ENCODE measurements at places on chromosomes 1 and 21.
A peak's percentile ranks its signal among the peaks of the same experiment; 100 is the strongest.

DNA sequence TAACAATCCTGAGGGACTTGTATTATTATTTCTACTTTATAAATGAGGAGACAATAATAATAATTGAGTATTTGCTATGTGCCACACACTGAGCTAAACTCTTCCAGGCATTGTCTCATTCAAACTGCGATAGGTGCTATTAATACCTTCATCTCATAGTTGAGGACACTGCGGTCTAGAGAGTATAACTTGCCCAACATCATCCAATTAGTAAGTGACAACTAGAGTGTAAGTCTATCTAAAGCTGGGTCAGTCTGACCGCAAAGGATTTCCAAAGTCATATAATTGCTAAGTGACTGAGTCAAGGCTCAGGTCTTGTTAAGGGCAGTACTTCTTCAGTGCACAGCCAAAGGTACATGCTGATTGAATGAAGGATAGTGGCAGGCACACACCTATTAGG is 9.7 kb downstream of the BCL9 start:
- no peak for DNase-seq

DNA sequence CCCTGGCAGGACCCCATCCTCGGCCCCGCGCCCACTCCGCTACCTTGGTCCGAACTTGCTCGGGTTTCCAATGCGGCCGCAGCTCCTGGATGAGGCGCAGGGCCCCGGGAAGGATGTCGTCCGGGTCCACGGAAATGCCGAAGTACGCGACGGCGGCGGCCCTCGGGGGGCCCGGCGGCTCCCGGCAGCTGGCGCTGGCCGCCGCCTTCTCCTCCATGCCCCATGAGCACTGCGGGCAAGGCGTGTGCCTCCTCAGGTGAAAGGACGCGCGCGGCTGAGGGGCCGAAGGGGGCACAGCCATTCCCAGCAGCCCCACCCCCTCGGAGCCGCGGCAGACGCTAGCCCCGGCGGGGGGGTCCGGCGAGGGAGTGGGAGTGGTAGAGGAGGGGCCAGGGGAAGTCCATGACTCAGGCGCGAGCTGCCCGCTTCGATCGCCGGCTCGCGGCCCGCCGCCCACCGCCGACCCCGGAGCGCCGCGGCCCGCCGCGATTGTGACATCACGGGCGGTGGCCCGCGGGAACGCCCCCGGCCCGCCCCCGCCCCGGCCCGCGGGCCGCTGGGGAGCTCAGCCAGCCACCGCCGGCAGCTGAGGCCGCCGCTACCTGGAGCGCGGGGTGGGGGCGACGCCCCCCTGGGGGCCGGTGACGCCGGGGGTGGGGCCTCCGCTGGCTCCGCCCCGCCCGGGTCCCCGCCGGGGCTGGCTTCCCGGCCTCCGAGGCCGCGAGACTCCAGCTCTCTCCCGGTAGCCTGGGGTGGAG is at the start of gene ETNK2:
Gene ETNK2, minus strand, starts transcription at position 493 of the 758 bp plus-strand sequence. Its CDS starts 192 bp downstream, at position 301.
- DNase-seq: peak; percentile 84

GRCh38 chr1:95002540-95003432 is 70.0 kb downstream of the ALG14 start:
- no peak for DNase-seq

DNA sequence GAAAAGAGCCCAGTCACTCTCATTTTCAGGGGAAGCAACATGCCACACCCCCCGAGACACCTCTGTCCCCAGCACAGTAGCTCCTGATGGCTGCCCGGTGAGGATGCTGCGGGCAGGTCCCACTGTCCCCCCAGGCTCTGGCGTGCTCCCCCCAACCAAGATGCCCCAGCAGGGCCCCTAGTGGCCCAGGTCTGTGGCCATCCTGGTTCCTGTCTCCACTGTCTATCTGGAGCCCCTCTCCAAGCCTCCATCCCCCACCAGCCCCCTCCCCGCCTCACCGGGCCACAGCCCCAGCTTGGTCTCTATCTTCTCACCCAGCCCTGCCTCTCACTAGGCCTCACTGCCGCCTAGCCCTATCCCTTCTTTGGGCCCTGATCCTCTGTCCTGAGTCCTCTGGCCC is 61.8 kb downstream of the UBIAD1 start:
- no peak for DNase-seq

DNA sequence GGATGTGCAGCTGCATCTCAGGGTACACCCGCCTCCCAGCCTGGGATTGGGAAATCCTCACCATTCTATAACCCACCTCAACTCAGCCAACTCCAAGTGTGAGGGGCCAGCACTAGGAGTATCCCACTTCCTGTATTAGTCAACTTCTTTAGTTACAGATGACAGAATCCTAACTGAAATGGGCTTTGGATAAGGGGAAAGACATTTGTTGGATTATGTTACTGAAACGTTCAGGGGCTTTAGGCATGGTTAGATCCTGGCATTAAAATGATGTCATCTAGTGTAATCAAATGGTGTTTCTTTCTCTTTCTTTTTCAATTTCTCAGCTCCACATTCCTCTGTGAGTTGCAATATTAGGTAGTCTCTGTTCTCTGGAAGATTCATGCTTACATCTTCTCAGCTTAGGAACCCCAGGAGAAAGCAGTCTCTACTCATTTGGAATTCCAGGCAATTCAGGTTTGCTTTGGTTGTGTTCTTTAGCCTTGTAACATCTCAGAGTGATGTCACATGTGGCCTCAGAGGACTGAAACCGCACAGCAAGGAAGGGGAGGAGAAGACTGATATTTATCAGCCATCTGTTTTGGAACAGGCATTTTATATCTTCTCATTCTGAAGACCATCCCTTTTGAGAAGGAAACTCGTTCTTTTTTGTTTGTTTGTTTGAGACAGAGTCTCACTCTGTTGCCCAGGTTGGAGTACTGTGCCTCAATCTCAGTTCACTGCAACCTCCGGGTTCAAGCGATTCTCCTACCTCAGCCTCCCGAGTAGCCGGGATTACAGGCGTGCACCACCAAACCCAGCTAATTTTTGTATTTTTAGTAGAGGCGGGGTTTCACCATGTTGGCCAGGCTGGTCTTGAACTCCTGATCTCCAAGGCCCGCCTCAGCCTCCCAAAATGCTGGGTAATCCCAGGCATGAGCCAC is 18.9 kb upstream of the TMEM54 start:
- no peak for DNase-seq

DNA sequence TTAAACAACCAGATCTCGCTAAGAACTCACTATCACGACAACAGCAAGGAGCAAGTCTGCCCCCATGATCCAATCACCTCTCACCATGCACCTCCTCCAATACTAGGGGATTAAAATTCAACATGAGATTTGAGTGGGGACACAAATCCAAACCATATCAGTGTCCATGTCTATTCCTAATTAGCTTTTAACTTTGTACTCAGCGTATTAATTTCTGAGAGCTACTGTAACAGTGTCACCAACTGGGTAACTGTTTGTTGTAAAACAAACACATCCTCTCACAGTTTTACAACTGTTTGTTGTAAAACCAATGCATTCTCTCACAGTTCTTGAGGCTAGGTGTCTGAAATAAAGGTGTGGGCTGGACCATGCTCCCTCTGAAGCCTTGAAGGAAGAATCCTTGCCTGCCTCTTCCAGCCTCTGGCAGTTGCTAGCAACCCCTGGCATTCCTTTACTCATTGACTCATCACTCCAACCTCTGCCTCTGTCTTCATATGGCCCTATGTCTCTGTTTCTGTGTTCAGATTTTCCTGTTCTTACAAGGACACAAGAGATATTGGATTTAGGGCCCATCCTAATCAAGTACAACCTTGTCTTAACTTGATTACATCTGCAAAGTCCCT is 121.2 kb downstream of the LTN1 start:
- no peak for DNase-seq

GRCh38 chr1:80064524-80064923 is 1058.0 kb upstream of the ADGRL4 start:
- no peak for DNase-seq

DNA sequence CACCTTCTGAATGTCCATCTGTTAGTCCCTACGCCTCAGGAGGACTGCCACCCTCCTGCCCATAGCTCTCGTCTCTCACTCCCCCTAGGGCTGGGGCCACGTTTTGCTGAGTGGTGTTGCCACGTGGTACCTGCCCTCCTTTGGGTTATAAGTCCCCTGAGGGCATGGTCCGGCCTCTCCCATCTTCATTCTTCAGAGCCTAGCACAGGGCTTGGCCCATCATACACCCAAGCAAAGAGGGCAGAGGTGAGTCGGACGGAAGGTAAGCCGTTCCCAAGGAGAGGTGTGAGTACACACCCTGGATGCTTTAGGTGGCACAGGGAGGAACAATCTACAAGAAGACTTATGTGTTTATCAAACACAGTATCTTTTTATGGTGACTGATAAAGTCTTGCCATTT is 10.9 kb downstream of the PADI2 start:
- DNase-seq: no peak

- DNase-seq: no peak
Observed at GRCh38 chr21:36854391-36854790, 112.1 kb downstream of the HLCS start.

GRCh38 chr1:235304549-235305451 is 23.2 kb downstream of the ARID4B start:
- no peak for DNase-seq

DNA sequence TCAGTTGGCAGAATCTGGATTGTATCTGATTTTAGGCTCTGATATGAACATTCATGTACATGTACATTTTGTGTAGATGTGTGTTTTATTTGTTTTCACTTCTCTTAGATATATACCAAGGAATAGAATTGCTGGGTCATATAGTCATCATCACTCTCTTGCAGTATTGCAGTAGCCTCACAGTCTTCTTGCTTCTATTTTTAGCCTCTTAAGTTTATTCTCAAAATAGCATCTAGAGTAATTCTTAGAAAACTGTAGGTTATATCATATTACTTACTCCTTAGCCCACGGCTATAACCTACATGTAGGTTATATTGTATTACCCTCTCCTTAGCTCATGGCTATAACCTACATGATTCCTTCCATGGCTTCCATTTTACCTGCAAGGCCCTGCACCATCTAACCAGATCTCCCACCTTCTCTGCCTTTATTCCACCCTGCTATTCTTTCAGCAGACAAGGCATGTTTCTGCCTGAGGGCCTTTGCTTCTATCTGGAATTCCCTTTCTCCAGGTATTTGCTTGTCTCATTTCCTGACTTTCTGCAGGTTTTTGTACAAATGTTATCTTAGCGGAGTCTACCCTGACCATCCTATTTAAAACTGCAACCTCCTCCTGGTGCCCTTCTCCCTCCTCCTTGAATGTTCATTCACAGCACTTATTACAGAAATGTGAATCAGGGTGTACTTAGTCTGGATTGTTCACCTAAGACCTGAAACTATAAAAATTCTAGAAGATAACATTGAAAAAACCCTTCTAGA is 109.0 kb upstream of the ETV3 start:
- no peak for DNase-seq

DNA sequence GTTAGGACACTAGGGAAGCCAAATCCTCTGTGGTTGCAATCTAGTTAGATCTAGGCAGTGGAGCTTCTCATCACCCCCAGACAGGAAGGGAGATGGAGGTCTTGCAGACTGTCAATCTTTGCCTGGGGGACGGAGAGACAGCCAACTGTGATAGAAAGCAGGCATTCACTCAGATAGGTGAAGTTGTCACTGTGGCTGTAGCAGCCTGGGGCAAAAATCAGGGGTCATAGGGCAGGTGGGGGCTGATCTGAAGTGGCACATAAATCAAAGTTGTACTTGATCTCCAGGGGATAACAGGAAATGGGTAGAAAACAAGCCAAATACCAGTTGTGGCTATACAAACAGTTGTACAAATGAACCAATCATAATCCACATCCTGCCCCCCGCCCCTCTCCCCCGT is 620.9 kb upstream of the USP24 start:
- no peak for DNase-seq

DNA sequence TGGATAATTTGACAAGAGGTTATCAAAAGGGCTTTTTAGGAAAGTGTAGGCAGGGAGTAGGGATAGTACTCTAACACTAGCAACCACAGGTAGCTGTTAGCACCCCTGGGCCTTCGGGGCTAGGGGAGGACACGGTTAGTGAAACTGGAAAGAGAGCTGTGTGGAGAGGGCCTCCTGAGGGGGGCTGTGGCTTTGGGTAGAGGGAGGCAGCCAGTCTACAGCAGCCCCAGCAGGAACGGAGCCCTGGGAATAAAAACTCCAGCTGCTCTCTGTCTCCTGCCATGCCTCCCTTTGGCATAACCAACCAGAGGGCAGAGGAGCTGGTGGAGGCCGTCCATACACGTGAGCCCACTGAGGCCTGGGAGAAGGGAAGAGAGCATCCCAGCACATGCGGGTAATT is 223.2 kb downstream of the FOXD2 start:
- DNase-seq: no peak

DNA sequence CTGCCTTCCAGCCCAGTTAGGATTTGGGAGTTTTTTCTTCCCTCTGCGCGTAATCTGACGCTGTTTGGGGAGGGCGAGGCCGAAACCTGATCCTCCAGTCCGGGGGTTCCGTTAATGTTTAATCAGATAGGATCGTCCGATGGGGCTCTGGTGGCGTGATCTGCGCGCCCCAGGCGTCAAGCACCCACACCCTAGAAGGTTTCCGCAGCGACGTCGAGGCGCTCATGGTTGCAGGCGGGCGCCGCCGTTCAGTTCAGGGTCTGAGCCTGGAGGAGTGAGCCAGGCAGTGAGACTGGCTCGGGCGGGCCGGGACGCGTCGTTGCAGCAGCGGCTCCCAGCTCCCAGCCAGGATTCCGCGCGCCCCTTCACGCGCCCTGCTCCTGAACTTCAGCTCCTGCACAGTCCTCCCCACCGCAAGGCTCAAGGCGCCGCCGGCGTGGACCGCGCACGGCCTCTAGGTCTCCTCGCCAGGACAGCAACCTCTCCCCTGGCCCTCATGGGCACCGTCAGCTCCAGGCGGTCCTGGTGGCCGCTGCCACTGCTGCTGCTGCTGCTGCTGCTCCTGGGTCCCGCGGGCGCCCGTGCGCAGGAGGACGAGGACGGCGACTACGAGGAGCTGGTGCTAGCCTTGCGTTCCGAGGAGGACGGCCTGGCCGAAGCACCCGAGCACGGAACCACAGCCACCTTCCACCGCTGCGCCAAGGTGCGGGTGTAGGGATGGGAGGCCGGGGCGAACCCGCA is at the start of gene PCSK9:
Gene PCSK9, plus strand, starts transcription at position 207 of the 741 bp plus-strand sequence. Its CDS starts 290 bp downstream, at position 497.
- DNase-seq: peak; percentile 80

- no peak for DNase-seq
Observed at GRCh38 chr1:90710579-90711536, 6.2 kb downstream of the BARHL2 start.

DNA sequence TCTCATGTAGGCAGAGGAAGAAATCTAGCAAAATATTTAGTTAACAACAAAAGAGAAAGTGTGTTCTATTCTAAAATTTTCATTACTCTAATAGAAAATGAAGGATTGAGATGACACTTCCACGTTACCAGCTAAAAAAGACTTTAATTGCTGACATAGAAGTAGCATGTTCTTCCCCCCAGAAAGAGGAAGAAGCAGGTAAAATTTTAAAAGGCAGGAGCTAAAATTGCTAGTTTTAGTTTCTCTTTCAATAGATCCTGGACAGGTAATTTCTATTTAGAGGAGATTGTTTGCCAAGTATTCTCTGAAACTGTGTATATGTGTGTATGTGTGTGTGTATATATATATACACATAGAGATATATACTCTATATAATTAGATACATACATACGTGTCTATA is 248.1 kb upstream of the FMN2 start:
- no peak for DNase-seq

DNA sequence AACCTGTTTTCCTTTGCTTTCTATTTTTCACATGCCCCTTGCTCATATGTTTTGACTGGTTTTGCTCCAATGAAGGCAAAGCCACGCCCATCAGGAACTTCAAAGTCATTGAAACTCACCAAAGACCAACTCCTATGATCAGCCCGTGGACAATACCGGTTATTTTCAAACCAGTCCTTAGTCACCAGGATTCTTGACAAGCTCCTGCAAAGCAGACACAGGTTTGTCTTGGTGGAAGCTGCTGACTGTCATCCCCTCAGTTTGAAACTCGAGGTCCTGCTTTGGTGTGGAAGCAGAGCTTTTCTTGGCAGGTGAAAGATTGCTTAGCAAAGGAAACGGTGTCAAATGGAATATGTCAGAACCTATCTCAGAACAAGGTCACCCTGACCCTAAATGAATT is 384.7 kb upstream of the CXADR start:
- DNase-seq: no peak

Measured in HuH-7.5 (cell line).